Substantia nigra (tissue), 51 donors: ENCODE measurements at places on chromosomes 1 and 21.

DNA sequence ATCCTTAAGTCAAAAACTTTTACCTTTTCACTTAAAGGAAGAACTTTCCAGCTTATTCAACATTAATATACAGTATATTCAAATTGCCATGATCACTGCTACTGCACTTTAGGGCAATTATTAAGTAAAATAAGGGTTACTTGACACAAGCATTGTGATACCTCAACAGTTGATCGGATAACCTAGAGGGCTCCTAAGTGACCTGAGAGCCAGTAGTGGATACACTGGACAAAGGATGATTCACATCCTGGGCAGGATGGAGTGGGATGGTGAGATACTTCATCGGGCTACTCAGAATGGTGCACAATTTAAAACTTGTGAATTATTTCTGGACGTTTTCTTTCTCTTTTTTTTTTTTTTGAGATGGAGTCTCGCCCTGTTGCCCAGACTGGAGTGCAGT lies 54.5 kb upstream of the PPM1J start:
- no peak for DNase-seq

DNA sequence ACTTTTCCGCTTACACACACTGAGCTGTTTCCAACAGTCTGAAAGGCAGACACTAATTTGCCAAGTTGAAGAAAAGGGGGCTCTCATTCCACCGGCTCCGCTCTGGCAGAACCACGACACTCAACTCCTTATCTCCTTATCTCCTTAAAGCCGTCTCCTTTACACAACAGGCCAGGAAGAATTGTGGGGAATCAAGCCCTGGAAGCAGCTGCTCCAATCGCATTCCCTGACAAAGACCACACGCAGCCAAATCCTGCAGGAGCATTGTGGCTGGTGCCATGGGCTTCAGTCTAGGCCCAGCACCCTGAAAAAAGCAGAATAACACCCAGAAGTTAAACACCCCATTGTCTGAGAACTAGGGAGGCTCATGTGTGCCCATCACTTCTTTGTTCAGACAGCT lies 24.1 kb downstream of the SUSD4 start:
- DNase-seq: no peak

DNA sequence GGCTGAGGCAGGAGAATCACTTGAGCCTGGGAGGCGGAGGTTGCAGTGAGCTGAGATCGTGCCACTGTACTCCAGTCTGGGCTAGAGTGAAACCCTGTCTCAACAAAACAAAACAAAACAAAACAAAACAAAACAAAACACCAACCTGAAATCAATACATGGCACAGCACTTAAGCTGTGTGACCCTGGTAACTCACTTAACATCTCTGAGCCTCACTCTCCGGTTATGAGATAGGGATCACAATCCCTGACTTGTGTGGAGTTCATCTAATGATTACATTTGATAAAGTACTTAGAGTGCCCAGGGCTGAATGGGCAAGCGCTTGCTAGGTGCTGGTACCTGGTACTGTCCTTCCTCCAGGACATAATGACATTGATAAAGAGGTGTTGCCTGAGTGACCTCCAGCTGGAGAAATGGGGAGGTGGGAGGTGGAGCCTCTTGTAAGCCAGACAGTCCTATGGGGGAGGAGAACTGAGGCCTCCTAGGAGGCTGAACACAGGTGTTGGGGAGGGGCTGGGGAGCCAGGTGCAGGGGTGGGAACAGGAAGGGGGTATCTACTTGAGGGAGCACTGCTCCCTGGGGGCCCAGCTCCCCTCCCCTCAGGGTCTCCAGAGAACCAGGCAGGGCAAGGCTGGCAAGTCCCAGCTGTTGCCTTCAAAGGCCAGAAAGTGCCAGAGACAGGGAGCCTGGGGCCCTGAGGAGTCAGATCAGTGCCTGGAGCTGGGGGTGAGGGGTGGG lies 17.9 kb downstream of the FOXO6 start:
- no peak for DNase-seq

GRCh38 chr1:165696625-165697100 lies 1.7 kb downstream of the ALDH9A1 start:
- no peak for DNase-seq

DNA sequence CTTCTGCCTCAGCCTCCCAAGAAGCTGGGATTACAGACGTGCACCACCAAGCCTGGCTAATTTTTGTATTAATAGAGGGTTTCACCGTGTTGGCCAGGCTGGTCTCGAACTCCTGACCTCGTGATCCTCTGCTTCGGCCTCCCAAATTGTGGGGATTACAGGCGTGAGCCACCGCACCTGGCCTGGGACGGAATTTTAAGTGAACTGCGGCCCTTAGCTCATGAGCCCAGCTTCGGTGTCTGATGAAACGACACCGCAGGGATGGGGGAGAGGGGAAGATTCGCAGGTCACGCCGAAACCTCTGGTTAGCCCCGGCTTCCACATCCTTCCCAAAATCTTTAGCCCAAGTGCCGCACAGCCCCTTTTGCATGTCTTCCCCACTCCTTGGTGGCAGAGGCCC lies 39.1 kb downstream of the LRRC3 start:
- DNase-seq: no peak
